NCI-H510A treated with DMSO at 0.1 percent for 48 hours (cell line): ENCODE measurements at places on chromosomes 3 and 15.

GRCh38 chr15:68113751-68114150, 59.6 kb downstream of the PIAS1 start:
- DNase-seq, result no peak

DNA sequence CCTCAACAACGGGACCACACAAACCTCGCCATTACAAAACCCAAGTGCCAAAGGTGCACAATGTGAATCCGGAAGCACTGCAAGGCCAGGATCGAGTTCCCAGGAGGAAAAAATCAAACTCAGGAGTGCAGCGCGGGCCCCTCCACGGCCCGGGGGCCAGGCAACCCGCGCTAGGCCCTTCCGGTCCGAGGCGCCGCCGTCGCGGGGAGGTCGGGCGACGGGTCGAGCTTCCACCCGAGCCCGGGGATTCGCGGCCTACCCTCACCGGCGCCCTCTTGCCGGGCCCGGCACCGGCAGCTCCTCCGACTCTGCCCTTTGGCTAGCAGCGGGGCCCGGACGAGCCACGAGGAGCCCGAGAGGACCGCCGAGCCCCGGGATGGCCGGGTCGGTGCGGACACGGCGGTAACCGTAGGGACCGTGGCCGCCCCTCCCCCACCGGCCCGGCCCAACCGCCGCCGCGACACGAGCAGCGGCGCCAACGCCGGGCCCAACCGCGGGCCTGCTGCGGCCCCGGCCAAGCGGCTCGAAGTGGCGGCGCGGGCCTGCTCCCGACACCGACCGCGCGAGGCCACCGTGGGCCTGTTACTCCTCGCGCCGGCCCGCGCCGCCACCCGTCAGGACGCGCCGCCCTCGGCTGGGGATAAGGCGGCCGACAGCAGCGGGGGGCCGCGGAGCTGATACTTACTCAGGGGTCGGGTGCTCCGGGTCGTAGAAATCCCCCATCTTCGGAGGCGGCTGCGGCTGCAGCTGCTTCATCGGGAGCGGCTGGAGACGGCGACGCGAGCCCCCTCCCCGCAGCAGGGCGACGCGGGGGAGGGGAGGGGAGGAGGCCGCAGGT, 525 bp downstream of the SETD2 start:
- peak; percentile 26 for DNase-seq

DNA sequence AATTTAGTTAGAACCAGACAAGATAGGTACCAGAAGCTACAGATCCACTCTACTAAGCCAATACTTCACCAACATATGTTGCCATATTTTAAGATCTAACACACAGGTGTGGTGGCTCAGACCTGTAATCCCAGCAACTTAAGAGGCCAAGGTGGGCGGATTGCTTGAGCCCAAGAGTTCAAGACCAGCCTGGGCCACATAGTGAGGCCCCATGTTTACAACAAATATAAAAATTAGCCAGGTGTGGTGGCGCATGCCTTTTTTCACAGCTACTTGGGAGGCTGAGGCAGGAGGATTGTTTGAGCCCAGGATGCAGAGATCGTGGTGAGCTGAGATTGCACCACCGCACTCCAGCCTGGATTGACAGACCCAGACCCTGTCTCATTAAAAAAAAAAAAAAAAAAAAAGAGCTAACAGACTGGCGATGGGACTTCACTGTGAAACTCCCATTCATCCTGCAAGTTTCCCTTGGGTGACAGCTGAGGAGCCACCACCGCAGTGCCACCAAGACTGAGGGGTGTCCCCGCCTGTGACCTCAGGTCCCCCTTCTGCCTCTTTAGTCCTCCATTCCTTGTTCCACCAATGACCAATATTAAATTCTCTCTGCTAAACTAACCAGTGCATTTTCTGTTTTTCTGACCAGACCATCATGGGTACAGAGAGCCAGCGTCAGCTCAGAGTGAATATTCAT, 163.3 kb downstream of the OR4M2 start:
- no peak for DNase-seq

DNA sequence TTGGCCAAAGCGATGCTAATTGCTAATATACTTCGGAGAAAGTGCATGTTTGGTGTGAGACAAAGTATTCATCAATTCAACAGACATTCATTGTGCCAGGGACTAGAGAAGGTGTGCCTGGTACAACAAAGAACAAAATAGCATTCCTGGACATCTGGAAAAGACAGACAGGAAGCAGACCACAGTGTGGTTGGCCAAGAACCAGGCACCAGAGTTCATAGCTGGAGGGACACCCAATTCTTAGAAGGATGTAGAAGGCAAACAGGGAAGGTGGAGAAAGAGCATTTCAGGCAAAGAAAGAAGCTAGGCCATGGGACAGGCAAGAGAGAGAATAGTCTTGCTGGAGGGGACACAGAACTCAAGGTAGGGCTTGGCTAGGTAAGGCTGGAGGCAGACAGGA, 105.8 kb upstream of the ETV5 start:
- DNase-seq, result no peak

- no peak for DNase-seq
Observed at GRCh38 chr3:143207338-143207961, 87.9 kb downstream of the CHST2 start.

DNA sequence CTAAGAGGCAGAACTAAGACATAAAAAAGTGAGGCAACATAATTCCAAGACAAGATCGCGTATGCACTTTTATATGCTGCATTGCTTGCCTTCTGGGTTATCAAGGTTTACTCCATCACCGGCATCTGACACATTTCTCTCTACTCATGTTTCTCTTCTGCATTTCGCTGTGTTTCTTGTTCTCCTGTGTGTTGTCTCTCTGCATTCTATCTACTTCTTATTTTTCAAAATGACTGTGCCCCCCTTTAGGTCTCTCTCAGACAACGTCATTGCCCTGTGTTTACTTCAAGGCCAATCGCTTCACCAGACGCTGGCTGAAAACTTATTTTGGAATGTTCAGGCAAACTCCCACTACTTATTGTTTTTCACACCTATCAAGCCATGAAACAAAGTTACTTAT, 280.4 kb downstream of the KCNH8 start:
- DNase-seq, result no peak

GRCh38 chr3:138367911-138368310, 19.5 kb downstream of the MRAS start:
- no peak for DNase-seq

DNA sequence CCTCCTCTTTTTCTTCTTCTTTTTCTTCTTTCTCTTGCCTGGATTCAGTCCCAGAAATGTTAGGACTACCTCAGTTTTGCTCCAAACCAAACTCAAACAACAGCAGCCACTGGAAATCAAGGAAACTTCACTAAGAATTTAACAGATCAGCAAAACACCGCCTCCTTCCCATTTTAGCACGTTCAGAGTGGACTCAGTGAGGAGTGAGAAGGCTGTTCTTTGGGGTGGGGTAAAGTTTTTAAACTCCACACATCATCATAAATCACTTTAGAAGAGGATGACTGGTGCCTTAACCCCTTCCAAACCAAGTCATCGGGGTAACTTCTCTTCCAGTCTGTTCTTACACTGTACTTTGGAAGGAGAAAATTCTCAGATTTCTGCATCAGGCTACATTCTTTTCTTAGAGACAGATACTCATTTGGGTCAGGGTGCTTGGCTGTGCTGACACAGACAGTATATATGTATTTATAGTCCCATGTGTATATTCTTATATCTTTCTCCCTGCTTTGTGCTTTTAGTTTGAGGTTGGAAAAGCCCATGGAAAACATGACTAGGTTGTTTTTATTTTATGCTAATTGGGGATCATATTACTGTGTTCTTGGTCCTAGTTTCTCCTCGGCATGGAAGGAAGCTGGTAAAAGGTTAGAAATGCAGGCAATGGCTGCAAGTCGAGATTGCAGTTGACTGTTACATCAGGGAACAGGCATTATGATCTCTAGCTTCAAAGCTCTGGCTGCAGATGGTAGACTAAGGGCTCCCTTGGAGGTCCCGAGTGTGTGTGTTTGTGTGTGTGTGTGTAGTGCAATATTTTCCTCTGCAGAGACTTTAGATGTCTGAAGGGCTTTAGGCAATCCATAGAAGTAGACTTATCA, at the start of gene CCDC80:
TSS of gene CCDC80 (minus strand) at position 214 of the 872 bp plus-strand sequence. CDS start 1,238 bp downstream, outside the sequence.
- no peak for DNase-seq

GRCh38 chr15:74616996-74617395, 1.4 kb downstream of the CLK3 start:
- no peak for DNase-seq

- DNase-seq, result no peak
Observed at GRCh38 chr3:190269101-190269500, 53.1 kb downstream of the CLDN1 start.

DNA sequence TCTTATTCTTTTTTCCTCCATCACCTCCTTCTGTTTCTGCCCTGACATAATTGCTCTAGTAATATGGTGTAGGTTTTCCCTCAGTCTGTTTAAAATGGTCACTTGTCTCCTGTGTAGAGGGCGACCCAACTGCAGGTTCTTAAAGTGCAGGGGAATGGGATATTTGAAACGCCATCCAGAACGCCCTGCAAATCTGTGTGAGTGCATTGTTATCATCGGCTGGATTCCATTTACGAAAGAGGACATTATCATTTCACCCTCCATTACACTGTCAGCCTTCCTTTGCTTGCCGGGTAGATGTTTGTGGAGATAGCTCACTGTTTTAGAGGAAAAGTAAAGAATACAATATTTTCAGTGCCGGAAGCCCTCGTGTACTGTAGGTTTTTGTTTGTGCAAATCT, 354.0 kb downstream of the LRTM1 start:
- DNase-seq, result no peak

- no peak for DNase-seq
Observed at GRCh38 chr3:140187656-140188221, 252.8 kb downstream of the CLSTN2 start.

DNA sequence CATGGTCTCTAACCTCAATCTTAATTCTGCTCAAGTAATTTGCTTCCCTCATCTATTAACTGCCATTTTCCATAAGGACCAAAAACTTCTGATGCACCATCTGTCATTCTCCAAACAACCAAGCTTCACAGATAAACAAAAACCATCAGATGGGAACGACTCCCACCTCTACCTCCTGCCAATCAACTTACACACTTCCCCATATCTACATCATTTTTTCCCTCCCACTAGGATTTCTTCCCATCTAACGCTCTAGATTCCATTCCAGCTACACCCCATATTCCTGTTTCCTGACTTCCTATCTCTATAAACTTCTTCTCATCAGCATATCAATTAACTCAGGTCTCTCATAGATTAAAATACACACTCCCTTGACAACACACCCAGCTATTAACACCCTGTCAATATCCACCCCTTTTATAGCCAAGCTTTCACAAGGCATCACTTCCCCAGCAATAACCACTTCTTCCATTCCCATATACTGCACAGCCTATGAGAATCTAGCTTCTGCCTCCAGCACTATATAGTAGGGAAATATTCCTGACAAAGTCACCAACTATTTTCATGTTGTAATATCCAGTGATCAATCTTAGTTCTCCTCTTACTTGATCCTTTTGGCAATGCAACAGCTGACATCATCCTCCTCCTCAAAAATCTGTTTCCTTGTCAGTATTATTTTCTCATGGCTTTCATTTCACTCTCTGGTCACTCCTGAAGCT, 39.2 kb downstream of the SNX4 start:
- no peak for DNase-seq

- DNase-seq, result no peak
Observed at GRCh38 chr3:126456211-126456610, 19.5 kb downstream of the ZXDC start.

- peak; percentile 6 for DNase-seq
Observed at GRCh38 chr15:67174864-67175573, 79.4 kb downstream of the AAGAB start.

GRCh38 chr15:42159381-42160015, 3.1 kb upstream of the PLA2G4F start:
- DNase-seq, result no peak

- no peak for DNase-seq
Observed at GRCh38 chr3:32281570-32282106, 43.2 kb downstream of the CMTM8 start.

DNA sequence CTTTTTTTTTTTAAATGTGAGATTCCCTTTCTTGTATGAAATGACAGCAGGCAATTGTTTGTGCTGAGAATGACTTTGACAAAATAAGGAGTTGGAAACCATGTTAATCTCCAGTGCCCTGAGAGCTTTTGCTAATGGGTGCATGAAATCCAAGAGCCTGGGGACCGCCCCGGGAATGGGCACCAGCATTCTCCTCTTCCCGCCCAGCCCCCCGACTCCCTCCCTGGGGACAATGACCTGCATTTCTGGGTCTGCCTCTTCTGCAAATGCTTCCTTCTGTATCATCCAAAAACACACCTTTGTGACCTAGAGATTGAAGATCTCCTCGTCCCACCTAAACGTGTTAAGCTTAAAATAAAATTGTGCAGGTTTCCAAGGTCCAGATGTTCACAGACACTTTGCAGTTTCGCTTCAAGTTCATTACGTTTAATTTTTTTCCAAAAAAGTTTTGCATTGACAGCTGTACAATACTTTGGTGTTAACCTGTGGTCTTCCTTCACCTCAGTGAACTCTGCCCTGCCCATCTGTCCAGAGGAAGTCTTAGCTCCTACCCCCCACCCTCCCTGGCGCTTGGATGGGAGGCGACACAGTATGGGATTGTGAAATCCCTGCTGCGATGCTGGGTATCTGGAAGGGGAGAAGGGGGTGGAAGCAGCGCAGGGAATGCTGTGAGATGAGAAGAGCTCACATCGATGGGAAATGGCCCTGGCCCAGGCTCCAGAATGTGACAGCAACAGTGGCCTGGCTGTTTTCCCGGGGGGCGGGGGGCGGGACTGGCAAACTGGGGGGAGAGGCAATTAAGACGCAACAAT, 50.1 kb downstream of the TLE3 start:
- no peak for DNase-seq

DNA sequence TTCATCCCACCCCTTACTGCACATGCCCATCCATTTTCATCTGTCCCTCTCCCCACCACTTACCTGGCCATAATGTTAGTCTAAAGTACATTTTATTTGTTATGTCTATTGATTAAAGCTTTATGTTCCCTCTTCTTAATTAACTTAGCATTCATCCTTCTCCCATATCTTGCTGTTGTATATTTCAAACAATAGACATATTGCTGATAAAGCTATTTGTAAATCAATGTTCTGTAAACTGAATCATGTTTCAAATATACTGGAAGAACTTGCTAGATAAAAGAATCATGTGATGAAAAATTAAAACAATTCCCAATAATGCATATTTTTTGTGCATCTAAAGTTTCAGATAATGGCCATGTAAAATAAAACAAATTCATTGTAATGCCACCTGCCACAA, 249.2 kb downstream of the IGSF11 start:
- no peak for DNase-seq

DNA sequence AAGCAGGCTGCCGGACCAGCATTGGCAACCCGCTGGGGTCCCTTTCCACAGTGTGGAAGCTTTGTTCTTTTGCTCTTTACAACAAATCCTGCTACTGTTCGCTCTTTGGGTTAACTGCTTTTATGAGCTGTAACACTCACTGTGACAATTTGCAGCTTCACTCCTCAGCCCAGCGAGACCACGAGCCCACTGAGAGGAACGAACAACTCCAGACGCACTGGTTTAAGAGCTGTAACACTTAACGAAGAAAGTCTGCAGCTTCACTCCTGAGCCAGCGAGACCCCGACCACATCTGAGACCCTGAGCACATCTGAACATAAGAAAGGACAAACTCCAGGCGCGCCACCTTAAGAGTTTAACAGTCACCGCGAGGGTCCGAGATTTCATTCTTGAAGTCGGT, 10.7 kb upstream of the CCR4 start:
- no peak for DNase-seq

GRCh38 chr3:156516284-156516683, 38.6 kb downstream of the SSR3 start:
- DNase-seq, result no peak

- DNase-seq, result peak; percentile 78
Observed at GRCh38 chr3:194395778-194396538, 3.1 kb downstream of the GP5 start.
